ENCODE measurements at places on chromosomes 2 and 18.

GRCh38 chr2:6181926-6182325, 489.7 kb downstream of the SOX11 start:
- no peak for DNase-seq

DNA sequence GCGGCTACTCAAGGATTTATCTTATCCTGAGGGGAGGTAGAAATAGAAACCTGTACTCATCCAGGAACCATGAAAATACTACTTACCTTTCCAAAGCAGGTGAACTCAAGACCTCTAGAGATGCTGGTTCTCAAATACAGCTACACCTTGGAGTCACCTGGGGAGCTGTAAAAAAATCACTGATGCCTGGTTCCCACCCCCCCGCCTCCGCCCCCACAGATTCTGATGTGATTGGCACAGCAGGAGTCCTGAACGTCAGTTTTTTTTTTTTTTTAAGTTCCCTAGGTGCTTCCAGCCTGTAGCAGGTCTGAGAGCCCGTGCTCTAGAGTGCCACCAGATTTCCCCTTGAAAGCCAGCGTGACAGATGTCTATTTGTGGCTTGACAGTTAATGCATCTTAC, 113.6 kb downstream of the MRO start:
- peak; percentile 95 for DNase-seq

DNA sequence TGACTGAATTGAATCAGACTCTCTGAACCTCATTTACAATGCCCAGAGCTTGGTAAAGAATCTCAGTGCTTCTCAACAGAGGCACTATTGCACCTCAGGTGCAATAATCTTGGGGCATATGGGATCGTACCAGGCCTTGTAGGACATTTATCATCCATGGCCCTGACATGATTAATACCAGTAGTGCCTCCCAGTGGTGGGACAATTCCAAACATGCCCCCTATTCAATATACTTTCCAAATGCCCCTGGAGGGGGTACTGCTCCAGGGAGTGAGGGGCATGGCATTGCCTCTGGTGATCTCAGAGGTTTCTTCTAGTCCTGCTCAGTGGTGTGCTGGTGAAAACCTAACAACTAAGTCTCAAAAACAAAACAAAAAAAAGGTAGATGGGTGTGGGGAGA, 174.9 kb upstream of the SMAD2 start:
- DNase-seq, result peak; percentile 64

DNA sequence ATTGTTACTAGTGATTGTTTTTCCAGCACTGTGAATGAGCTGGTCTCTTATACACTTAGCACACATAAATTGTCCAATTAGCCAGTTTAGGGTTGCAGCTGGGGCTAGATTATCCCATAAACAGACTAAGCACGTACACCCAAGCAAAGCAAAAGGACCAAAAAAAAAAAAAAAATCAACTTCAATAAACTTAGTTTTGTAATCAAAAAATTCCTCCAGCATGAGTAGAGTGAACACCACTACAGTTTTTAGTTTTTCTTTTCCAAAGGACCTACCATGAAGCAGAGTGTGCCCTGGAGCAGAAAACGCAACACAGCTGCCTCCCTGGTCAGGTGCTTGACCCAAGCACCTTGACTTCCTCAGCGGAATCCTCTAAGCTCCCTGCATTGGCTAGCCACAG, 249.4 kb upstream of the SLC14A2 start:
- no peak for DNase-seq

GRCh38 chr2:150168595-150169236, 318.8 kb downstream of the RND3 start:
- no peak for DNase-seq

DNA sequence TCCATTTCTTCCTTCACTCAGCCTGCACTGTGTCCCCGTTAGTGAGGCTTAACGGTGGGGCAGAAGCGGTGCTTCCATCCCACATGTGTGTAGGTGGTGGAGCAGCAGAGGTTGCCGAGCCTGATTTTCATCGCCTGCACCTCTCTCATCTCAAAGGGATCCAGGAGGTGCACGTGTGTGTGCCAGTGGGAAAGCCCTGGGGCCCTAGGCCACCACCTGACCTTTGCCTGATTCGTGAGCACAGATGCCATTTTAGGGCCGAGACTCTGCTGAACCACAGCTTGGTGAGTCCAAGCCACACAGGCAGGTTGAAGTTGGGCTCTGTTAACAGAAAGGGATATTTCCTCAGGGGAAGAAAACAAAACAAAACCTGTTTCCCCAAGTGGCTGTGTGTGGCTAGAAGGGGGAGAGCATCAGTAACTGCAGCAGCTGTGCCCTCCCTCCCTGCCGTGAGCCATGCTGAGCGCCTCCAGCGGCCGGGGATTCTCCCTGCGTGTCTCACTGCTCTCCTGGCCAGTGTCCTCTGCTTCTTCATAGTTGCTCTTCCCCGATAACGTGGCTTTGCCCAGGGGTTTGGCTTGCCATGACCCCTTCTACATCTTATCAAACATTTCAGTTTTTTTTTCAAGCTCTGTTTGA, 81.5 kb downstream of the MAPRE2 start:
- peak; percentile 69 for DNase-seq

- peak; percentile 42 for DNase-seq
These were observed 183.8 kb downstream of the TFCP2L1 start for GRCh38 chr2:121101093-121101715.

DNA sequence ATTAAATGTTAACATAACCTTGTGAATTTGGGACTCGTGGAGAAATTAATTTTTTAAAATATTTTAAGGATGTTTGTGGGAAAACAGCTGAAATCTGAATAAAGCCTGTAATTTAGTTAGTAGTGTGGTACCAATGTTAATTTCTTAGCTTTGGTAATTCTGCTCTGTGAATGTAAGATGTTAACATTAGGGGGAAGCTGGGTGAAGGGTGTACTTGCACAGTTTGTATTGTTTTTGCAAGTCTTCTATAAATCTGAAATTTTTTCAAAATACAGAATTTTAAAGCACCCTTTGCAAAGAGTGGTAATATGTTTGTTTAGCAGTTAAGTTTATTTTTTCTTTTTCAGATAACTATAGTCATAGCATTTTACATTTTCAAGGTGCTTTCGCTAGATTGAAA, 4.5 kb downstream of the PTPRM start:
- DNase-seq, result no peak

DNA sequence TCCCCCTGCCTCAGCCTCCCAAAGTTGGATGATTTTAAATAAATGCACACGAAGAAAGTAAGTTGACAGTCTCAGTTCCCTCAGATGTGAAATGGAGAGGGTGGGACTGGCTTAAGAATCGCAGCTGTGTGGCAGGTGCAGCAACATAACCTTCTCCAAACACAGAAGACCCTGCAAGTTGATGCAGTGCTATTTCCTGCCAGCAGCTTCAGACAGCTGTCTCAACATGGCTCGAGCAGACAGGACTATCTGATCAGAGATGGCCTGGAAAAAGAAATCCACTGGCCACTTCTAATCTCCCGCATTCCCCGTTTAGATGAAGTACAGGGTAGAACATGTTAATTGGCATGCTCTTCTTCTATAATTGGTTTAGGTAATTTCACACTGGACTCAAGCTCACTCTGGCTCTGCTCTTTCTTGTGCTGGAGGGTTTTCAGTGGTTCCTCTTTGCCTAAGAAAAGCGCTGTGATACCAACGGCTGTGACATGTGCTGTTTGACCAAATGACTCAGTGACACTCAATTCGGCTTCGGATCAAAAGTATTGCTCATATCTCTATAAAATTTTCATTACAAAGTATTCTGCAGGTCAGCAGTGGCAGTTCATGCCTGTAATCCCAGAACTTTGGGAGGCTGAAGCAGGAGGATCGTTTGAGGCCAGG, 40.2 kb downstream of the MYOM1 start:
- peak; percentile 43 for DNase-seq

DNA sequence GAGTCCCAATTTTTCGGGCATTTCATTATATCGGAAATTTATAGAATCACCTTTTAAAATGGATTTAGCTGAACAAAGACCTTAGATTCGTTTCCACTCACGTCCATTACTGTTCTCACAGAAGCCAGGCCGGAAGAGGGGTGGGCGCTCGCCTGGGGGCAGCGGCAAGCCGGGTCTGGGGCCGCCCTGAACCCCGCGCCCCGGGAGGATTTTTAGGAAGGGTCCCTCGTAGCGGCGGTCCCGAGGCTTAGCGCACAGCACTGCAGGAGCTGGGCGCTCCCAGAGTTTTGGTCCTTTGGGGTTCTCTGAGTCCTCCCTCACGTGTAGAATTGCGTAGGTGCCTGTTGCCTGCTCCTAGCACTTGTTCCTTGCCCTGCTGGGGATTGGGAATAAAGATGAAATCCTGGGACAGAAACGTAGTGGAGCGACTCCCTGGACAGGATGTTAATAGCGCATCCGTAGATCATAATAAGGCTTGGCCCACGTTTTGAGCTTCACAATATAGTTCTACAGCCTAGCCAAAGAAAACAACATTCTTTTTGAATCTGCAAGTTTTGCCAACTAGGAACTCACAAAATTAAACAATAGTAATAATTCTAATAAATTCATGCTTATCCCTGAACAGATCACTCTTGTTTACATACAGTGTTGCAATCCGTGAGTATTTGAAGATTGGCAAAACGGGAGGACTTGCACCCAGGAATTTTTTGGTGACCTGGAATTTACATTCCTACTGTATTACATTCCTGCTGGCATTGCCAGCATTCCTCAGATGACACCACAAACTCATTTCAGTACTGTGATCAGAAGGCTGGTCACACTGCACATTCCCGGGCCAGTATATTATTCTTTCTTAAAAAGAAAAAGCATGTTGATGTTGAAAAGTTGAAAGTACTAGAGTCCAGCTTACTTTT, 875 bp downstream of the C18orf63 start:
- DNase-seq, result no peak

Data from NCI-H524 (cell line).